ENCODE measurements at places on chromosomes 16 and 17.

DNA sequence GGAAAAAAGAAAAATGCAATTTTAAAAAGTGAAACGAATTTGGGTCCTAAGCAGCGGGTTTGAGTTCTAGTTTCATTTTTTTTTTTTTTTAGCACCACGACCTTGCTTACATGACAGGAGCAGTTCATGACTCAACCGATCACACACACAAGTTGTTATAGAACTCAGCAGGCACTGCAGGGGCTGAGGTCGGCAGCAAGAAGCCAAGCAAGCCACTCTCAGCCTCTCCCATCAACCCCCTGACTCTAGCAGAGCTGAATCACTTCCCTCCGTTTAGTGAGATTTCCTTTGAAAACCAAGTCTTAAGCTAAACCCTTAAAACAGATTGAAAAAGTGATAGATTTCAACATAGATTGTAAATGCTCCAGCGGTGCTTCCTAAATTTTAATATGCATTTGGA, 520.8 kb downstream of the HAPSTR1 start:
- no peak for DNase-seq

GRCh38 chr17:79706931-79707850, 23.6 kb upstream of the ENPP7 start:
- no peak for DNase-seq

DNA sequence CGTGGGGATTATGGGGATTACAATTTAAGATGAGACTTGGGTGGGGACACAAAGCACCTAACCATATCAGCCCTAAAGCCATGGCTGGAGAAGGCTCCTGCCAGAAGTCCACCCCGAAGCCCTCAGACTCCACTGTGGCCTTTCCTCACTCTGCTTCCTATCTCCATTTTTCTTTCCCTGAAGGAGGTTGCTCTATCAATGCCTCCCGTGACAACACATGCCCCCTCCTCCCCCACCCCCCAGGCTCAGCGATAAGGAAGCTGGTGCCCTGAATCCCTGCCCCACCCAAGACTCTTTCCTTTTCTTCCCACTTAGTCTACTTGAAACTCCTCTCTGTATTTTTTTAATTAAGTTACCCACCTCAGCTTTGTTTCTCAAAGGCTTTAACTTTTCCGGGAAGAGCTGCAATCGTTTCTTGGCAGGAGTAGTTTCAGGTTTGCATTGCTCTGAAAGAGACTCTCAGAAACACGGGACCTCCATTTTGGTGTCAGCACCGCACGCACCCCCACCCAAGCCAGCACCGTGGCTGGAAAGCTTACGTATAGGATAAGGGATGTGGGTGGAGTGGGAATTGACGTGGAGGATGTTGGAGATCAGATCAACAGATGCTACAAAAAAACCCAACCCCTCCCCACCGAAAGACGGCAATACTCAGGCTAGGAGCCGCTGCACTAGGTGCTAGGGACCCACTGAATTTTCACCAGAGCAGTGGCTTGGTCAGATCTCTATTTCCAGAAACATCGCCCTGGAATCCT, 15.2 kb upstream of the CA4 start:
- DNase-seq: peak; percentile 76

- DNase-seq: no peak
Measured at GRCh38 chr17:15143524-15143923, 121.6 kb downstream of the PMP22 start.

- DNase-seq: no peak
Measured at GRCh38 chr17:77160091-77160874, 19.5 kb downstream of the SEC14L1 start.
